ENCODE measurements at places on chromosomes 1 and 21. TPM values are rescaled to one million over a fixed set of nuclear protein-coding genes. Genes with fewer than 3 reads are reported as not detected.

HSD3B2 gene
- polyA plus RNA-seq, result 1.3 TPM

CTSE gene
- polyA plus RNA-seq, result 0.19 TPM

ENAH gene
- polyA plus RNA-seq, result 116 TPM

CD46 gene
- polyA plus RNA-seq, result 344 TPM

OSCP1 gene
- polyA plus RNA-seq, result 20.5 TPM

SLAMF1 gene
- 0.10 TPM for polyA plus RNA-seq

PHC2 gene
- polyA plus RNA-seq, result 105 TPM

PTGS2 gene
- polyA plus RNA-seq, result 0.67 TPM

DNA sequence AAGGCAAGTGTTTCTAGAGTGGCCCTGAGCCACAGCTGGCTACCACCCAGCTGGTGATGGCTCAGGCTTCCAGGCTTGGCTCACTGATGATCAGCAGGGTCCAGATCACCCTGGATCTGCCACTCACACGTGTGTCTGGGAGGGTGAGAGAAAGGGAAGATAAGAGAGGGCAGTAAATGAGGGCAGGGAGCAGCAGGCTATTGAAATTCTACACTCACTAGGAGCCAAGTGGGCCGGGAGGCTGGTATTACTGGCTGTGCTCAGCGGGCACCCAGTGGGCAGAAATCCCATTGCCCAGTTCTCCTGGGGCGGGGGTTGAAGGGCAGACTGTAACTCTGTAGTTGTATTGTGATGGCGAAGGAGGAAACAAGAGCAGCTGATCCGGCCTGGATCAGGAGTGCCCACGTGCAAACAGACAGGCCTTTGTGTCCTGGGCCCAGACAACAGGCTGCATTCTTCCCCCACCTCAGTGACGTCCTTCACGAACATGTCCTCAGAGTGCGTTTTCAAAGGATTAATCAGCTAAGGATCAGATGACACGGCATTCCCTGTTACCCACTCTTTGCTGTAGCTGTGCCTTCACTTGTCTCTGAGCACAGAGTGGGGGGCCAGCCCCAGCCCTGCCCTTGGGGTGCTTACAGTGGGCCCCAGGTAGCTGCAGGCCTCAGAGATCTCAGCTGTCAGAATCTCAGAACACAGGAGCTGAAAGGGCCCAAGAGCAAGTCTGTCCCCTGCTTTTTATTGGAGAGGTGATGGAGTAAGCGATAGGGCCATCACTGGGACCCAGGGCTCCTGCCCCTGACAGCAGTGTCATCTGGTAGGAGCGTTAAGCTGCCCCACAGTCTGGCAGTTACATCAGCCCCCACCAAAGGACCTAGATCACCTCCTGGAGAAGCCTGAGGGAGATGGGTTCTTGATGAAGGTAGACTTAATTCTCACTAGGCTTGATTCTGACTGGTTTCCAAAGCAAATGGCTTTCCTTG lies 60.5 kb downstream of the ATP1A1 start:
- DNase-seq, result no peak

GRCh38 chr1:160744852-160745520 lies 5.9 kb downstream of the SLAMF7 start:
- DNase-seq, result no peak

DNA sequence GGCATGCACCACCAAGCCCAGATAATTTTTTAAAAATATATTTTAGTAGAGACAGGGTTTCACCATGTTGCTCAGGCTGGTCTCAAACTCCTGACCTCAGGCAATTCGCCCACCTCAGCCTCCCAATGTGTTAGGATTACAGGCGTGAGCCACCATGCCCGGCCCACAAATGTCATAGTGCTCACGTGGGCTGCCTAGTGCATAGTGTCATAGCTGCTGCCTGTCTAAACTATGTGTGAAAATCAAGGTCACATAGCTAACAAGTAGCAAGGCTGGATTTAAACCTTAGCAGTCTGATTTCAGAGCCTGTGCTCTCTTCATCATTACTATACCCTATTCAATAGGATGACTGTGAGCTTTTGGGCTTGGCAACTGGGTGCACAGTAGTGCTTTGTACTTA lies 10.3 kb downstream of the C1orf141 start:
- no peak for DNase-seq

GRCh38 chr1:6389971-6390370 lies 3.6 kb downstream of the ACOT7 start:
- no peak for DNase-seq

DNA sequence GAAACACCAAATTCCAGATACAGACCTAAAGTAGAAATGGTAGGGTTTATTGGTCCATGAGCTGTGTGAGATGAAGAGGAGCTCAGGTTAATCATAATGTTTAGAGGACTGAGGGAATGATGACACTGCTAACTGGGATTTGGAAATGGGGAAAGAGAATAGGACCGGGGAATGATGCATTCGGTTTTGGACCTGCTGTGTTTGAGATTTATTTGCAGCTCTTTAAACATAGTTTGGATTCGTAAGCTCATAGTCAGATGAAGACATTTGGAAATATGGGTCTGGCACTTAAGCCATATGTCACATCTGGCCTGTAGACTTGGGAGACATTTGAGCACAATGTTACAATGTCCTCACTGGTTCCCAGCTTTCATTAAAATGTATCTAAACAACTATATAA lies 127.9 kb upstream of the DUSP10 start:
- DNase-seq, result no peak

GRCh38 chr1:3170561-3171453 lies 101.8 kb downstream of the PRDM16 start:
- DNase-seq, result no peak

- no peak for DNase-seq
Observed at GRCh38 chr1:30264672-30265025, 458.7 kb downstream of the MATN1 start.

GRCh38 chr1:164563721-164564360 lies 4.9 kb downstream of the PBX1 start:
- no peak for DNase-seq

DNA sequence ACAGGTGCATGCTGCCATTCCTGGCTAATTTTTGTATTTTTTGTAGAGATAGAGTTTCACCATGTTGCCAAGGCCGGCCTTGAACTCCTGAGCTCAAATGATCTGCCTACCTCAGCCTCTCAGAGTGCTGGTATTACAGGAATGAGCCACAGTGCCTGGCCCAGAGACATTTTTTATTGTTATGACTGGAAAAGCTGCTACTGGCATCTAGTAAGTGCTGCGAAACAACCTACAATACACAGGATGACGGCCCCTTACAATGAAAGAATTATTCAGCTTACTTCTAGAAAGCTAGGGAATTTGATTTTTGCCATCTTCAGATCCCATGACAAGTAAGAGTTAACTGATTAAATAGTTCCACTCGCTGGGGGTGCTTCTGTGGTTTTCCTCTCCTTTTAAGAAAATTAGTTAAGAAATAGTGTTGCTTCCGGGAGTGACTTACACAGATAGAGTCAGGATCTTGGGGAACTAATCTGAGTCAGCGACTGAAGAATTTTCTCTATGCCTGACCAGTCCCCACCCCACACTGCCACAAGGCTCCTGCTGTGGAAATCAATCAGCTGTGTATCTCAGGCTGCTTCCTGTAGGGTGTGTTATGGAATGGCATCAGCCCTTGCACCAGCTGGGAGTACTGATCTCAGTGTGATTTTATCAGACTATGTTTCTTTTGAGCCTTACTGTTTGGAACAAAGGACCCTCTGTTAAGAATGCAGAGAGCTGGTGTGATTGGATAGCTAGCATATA lies 93.0 kb upstream of the BMP8A start:
- DNase-seq, result no peak

DNA sequence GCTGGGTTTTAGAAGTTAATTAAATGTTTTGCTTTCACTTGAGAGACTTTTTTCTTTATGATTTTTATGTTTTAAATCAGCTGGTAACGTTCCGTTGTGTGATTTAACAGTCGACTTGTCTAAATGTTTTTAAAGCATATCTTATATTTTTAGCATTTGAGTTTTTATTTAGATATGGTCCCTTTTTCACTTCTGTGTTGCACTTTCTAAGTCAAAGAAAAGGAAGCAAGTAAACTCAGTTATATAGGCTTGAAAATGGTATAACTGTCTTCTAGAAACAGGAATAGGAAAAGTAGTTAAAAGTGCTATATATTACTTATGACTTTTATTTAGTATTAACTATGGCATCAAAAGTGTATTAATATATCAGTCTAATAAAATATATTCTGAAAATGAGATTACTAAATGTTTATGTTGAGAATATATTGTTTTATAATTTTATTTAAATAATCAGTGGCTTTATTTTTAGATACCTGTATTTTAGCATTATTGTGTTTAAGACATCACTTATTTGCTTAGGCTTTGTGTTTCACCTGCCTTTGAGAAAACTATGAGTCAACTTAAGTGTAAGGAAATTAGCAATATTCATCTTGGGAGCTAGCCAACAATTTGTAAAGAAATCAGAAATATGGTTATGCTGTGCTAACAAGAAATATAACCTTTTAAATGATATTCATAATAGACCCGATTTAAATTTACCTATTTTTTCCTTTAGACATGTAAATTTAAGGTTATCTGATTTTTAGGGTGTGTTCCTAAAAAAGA lies 60.5 kb downstream of the RABGAP1L start:
- no peak for DNase-seq

DNA sequence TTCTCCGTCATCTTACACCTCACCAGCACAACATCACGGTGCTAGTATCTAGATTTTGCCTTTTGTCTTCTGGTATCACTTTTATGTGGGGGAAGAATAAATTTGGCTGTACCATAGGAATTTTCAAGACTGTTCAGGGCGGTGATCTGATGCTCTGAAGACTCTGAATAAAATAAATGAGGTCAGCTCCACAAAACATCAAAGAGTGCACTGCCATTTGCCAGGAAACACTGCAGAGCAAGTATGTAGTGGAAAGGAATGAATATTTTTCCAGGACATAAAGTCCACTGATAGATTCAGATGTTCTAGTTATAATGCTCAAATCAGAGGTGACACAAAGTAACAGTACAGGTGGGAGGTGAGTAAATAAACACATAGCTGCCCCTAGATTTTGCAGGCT lies 56.3 kb downstream of the ZP4 start:
- peak; percentile 1 for DNase-seq

DNA sequence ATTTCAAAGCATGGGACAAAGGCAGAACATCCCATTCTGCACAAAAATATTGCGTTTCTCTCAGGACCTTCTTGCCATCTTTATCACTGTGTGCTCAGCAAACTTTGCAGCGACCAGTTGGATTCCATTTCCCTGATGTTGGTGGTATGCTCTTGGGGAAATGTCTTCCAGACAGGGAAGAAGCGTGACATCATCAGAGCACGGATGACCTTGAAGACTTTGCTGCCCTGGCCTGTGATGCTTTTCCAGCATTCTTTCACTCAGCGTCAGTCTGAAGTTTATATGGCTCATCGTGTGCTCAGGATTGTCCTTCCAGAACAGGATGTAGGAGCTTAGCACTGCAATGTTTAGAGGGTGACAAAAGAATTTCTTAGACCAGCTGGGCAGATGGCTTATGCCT lies 131.4 kb upstream of the F3 start:
- no peak for DNase-seq

GRCh38 chr1:219419065-219419464 lies 193.8 kb downstream of the ZC3H11B start:
- DNase-seq, result no peak

GRCh38 chr1:52907812-52908153 lies 13.8 kb downstream of the ECHDC2 start:
- DNase-seq, result no peak

DNA sequence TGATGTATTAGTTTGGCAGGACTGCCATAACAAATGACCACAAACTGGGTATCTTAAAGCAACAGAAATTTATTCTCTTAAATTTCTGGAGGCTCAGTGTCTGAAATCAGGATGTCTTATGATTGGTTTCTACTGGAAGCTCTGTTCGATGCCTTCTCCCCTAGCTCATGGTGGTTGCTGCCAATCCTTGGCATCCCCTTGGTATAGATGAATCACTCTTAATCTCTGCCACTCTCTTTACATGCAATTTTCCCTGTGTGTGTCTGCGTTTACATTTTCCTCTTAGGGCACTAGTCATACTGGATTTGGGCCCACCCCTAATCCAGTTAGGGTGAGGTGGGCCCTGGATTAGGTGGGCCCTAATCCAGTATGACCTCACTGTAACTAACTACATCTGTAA lies 54.7 kb upstream of the MPC2 start:
- DNase-seq, result no peak

DNA sequence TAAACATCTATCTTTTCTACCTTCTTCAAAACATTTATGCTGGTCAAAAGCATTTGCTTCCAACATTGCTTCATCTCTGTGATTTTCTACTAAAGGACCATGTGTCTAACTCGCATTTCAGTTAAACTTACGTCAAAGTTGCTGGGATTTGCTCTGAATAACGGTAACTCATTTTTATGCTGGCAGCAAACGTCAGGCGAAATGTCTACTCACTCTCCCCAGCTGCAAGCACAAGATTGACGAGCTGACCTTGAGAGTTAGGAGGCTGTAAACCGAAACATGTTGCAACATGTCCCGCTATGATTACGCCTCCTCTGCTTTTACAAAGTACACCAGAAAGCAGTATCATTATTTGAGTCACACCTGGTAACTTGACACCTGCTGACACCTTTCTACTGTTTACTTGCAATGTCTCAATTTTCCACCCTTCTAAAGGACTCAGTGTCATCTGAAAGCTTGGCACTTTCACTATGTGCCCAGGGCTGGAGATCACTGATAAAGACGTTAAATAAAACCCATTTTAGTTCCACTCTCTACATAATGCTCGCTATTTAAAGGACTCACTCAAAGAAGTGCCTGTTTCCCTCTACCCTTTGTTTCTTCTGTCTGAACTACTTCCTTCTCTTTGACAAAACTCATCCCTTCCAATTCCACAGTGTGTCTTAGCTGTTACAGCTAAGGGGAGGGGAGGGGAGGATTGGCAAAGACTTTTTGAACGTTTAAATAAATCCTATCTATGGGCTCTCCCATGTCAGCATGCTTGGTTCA lies 111.9 kb downstream of the PTPN14 start:
- DNase-seq, result peak; percentile 41

- DNase-seq, result no peak
Observed at GRCh38 chr1:72759486-72759885, 477.1 kb upstream of the NEGR1 start.

GRCh38 chr21:31558962-31559367 lies 100.5 kb upstream of the SOD1 start:
- DNase-seq, result peak; percentile 88

Measured in right renal cortex interstitium (tissue), 3 donors.